Brain microvascular endothelial cell (primary cell): ENCODE measurements at places on chromosomes 7 and 10.

DNA sequence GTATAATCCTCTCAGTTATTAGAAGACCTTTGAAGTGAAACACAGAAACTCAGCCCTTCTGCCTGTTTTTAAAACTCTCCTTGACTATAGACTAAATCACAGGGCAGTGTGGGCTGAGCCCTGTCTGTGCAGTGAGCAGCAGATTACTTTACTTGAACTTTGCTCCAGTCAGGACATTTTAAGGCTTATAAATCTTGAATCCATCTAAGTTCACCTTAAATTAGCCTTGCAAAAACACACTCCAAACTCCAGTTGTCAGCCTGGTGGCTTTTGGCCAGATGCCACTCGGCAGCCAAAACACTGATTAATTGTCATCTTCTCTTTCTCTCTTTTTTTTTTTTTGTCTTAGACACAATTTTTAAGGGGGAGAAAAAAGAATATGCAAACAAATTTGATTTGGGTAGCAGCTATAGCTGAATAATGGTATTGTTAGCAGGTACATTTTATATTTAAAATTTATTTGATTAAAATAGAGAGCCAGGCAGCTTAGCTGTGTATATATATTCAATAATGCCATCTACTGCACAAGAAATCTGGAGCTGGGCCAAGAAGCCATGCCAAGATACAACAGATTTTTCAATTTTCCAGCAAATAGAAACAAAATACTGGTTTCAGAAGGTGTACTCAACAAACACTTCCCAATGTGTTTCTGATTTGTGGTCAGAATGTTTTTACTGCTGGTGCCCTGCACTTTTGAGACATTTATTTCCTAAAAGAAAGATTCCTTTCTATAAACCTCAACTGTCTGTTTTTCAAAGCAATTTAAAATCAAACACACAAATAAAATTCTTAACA, 247.7 kb downstream of the TFEC start:
- no peak for DNase-seq

GRCh38 chr10:71025535-71025934, 137.2 kb upstream of the PCBD1 start:
- no peak for DNase-seq

DNA sequence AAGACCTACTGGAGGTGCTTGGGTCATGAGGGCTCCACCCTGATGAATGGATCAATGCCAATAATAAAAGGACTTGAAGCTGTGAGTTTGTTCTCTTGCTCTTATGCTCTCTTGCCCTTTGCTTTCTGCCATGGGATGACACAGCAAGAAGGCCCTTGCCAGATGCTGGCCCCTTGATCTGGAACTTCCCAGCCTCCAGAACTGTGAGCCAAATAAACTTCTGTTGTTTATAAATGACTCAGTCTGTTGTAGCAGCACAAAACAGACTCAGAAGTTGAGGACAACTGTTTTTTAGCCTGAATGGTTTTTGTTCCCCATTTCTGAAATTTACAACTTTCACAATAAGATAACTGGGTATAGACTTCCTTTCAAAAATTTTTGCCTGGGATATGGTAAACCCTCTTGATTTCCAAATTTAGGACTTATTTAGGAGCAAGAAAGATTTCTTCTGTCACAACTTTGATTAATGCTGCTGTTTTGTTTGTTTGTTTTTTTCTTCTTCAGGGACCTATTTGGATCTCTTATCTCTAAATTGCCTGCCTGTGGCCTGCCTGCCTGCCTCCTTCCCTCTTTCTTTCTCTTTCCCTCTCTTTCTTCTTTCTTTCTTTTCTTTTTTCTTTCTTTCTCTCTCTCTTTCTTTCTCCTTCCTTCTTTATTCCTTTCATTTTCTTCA, 12.1 kb downstream of the ENTPD1 start:
- DNase-seq: peak; percentile 59

DNA sequence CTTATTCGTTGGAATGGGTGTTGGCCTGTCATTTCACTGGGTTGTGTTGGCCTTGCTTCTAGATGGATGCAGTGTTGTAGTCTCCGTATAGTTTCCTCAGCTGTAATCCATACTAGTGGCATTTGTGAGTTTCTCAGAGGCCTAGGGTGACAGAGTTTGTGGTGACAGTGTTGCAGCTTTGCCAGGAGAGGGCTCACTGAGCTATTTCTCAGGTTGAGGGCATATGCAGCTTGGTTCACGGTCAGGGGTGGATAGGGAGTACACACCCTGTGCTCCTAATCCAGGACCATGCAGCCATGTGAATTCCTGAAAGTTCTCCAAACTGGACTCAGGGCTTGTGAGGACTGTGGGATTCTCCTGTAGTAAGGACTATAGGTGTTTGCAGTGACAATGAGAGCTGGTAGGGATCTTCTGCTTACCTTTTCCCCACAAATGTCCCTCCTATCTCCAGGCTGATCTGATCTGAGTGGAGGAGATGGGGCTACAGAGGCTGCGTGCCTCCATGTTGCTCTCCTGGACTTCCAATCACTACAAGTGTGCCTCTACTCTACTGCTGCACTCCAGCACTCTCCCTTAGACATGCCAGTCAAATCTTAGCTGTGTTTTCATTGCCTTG, 229.0 kb downstream of the STK31 start:
- DNase-seq: peak; percentile 27

- no peak for DNase-seq
Observed at GRCh38 chr10:126508535-126509040, 120.3 kb upstream of the ADAM12 start.

- no peak for DNase-seq
Observed at GRCh38 chr10:92830478-92831389, 17.6 kb upstream of the EXOC6 start.
